Hematopoietic multipotent progenitor cell treated with erythropoietin and hydrocortisone succinate and interleukin-3 and kit ligand, for 15 days (in vitro differentiated cells): ENCODE measurements at places on chromosomes 5 and 9.

- no peak for DNase-seq
These were observed 55.4 kb upstream of the PPARGC1B start for GRCh38 chr5:149674686-149675085.

DNA sequence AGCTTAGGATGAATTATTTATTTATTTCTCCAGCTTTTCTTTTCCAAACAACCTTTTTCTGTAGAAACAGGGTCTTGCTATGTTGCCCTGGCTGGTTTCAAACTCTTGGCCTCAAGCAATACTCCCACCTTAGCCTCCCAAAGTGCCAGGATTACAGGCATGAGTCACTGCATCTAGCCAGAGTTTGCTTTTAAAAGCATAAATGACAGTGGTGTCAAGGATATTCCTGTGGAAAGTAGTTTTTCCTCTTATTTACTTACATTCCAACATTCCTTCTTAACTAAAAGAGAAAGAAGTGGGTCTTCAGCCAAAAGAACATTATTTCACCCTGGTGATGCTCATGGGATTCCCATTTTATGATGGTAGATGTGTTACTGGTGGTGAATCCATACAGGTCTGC lies 62.4 kb downstream of the GRIA1 start:
- no peak for DNase-seq

DNA sequence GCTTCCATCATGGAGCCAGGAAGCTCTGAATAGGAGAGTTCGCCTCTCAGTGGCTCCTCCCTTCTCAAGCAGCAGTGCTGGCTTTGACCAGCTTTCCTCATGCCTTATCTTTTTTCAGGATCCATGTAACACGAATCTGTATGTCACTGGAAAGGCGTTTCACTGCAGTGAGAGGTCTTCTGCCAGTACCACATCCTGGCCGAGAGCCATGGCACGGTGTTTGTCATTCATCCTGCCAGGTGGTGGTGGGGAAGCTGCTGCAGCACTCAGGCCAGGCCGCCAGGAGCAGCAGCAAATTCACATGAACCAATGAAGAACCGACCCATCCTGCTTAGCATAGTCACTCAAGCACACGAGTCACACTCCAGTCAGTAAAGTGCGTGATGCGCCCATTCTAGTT lies 179.0 kb downstream of the FANCC start:
- DNase-seq, result no peak

DNA sequence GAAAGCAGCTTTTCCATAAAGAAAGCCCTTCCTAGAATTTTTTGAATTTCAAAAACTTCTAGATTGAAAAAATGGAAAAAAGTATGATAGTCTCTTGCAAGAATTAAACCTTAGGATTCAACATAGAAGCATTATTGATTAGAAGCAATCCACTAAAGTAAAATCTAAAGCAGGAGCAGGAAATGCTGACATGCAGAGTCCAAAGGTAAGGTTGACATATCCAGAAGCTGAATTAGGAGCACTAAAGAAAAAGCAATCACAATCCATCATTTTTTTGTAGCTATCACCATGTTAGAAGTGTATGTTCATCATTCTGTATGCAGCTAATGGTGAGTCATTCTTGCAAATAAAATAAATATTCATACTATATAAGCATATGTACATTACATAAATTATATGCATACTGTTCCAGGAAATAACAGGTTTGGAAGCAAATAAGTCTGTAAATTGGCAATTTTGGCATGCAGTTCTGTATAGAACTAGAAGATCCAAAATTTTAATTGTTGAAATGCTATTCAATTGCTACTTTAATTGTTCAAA lies 39.4 kb upstream of the RNF180 start:
- DNase-seq, result no peak

DNA sequence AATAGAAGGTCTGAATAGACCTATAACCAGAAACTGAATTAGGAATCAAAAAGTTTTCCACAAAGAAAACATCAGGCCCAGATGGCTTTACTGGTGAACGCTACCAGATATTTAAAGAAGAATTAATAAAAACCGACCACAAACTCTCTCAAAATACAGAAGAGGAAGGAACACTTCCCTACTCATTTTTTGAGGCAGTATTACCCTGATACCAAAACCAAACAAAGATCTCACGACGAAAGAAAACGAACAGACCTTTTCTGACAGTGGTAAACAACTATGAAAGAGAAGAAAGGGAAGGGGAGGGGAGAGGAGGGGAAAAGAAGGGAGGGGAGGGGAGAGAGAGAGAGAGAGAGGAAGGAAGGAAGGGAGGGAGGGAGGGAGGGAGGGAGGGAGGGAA lies 13.5 kb downstream of the B4GALT1 start:
- no peak for DNase-seq

GRCh38 chr9:109101810-109102209 lies 17.9 kb downstream of the TMEM245 start:
- no peak for DNase-seq

DNA sequence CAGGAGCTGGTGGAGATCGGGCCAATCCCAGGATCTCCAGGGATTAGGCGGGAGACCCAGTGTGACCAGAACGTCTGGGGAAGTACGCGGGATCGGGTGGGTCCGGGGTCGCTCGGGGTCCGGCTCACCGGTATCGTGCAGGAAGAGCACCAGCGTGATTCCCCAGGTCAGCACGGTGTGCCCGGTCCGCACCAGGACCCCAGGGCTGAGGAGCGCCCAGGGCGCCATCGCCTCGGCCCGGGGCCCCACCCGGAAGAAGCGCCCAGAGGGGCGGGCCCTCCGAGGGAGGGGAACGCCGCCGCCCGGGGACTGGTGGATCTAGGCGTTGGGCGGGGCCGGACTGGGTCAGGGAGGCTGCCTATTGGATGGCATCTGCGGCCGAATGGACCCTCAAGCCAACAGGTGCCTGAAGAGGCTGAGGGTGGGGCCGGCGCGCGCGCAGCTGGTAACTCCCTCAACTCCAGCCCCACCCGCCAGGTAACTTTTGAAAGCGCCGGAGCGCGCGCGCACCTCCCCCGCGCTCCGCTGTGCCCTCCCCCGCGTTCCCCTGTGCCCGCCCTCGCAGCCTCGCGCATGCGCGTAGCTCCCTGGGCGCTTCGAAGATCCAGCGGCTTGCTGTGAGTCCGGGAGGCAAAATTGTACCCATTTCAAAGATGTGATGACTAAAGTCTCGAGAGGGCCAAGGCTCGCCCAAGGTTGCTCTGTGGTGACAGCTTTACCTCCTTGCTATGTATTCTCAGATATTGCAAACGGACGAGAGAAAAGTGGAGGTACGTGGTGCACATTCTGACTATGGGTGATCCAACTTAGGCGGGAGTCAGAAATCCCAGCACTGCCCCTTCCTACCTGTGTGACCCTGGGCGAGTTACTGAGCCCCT lies at the start of gene ZDHHC12:
Gene ZDHHC12, minus strand, starts transcription at position 262 of the 878 bp plus-strand sequence. Its CDS starts 34 bp downstream, at position 228.
- DNase-seq, result peak; percentile 95

- no peak for DNase-seq
These were observed at the start of gene EMB for GRCh38 chr5:50440651-50441492. EMB (minus strand) TSS chr5:50441288; CDS start chr5:50441151, 137 bp downstream.

DNA sequence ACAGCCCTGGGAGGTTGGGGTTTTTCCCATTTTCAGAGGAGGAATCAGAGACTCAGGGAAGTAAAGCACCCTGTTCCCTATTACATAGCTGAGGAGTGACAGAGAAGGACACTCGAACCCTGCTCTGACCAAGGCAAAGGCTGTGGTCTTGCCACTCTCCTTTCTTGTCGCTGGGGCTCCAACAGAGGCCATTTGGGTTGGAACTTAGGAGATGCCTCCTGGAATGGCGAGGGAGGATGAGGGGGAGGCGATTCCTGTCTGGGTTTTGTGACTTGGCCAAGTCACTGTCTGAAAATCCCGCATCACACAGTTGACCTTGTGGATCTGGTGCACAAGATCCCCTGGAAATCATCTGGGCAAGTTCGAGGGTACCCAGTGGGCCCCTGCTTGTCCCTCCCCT lies 64.0 kb upstream of the HAND1 start:
- no peak for DNase-seq

- peak; percentile 19 for DNase-seq
These were observed 177.0 kb downstream of the CDK5RAP2 start for GRCh38 chr9:120402741-120403542.

GRCh38 chr5:50325237-50325832 lies 115.8 kb downstream of the EMB start:
- DNase-seq, result peak; percentile 2
